Fibroblast of lung (primary cell): ENCODE measurements at places on chromosomes 4 and X. TPM values are rescaled to one million over a fixed set of nuclear protein-coding genes. Genes with fewer than 3 reads are reported as not detected.

The SH3TC1 gene
- 0.67 and 3.3 TPM in 2 replicates for polyA plus RNA-seq

GRCh38 chr4:129614611-129615010 is 518.7 kb downstream of the C4orf33 start:
- no peak for DNase-seq

The ARMCX5 gene
- 12.9 and 13.9 TPM in 2 replicates for polyA plus RNA-seq

GRCh38 chr4:67678612-67679011 is 22.3 kb downstream of the UBA6 start:
- DNase-seq = no peak

DNA sequence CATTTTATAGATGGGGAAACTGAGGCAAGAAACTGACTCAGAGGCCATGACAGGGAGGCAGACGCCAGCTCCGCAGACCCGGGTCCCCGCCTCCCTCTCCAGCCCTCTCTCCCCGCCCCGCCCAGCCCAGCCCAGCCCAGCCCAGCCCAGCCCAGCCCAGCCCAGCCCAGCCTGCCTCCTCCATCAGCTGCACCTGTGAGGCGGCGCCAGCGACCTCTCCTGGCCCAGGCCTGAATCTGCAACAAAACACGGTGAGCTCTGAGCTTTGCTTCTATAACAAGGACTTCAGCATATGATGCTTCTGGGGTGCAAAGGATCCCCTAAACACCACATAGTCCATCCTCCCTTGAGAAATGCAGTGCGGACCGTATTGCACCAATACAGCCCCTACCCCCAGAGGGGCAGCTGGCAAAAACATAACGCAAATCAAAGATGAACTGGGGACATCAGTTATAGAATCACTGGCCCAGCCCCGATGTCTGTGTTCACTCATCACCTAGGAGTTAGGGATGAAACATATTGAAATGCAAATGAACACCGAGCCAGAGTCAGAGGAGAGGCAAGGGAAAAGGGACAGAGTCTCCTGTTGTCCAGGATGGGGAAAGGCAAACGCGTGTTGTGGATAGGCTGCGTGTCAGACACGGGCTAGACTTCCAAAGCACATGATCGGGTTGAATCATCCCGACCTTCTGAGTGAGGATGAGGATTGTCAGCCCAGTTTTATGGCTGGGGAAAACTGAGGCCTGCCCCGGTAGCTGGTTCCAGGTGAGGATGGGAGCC is 216.1 kb upstream of the PSAPL1 start:
- peak; percentile 64 for DNase-seq

DNA sequence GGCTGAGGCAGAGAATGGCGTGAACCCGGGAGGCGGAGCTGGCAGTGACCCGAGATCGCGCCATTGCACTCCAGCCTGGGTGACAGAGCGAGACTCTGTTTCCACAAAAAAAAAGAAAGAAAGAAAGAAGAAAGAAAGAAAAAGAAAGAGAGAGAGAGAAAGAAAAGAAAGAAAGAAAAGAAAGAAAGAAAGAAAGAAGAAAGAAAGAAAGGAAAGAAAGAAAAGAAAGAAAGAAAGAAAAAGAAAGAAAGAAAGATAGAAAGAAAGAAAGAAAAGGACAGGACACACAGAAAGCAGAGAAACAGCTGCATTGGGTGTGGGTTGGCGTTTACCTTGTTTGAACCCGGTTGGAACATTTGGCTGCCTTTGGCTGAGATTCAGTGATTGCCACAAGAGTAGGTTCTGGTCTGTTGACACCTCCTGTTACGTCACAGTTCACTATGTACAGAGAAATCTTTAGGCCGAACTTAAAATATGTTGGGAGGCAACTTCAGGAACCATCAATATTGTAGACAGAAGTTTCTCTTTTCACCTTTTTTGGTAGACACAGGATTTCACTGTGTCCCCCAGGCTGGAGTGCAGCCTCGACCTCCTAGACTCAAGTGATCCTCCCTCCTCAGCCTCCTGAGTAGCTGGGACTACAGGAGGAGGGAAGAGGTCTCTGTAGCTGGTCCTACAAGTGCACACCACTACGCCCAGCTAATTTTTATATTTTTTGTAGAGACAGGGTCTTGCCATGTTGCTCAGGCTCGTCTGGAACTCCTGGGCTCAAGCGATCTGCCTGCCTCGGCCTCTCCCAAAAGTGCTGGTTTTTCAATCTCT is 16.3 kb upstream of the PLCXD1 start:
- DNase-seq = peak; percentile 74

DNA sequence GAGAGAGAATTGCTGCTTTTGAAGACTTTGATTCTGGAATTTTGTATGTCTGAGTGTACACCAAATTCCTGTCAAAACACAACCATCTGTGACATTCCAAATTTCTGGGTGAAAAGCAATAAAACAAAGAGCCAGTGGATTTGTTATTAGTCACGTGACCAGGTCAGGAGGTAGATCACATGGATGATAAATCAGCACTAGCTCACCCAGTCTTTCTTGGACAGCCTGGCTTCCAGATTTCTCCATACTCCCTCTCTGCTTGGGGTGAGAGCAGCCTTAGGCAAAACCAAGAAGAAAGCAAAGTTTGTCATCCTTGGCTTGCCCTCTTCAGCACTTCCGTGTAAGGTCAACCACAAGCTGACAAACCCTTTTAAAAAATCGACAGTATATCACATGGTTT is 194.2 kb downstream of the CLCN4 start:
- peak; percentile 54 for DNase-seq

The MTCP1 gene
- polyA plus RNA-seq = 9.3 and 10.6 TPM in 2 replicates

The BGN gene
- polyA plus RNA-seq = 21.4 and 61.7 TPM in 2 replicates

GRCh38 chrX:108468486-108468885 is 28.8 kb downstream of the COL4A5 start:
- peak; percentile 74 for DNase-seq

The RRH gene
- 0.07 and 0.08 TPM in 2 replicates for polyA plus RNA-seq

DNA sequence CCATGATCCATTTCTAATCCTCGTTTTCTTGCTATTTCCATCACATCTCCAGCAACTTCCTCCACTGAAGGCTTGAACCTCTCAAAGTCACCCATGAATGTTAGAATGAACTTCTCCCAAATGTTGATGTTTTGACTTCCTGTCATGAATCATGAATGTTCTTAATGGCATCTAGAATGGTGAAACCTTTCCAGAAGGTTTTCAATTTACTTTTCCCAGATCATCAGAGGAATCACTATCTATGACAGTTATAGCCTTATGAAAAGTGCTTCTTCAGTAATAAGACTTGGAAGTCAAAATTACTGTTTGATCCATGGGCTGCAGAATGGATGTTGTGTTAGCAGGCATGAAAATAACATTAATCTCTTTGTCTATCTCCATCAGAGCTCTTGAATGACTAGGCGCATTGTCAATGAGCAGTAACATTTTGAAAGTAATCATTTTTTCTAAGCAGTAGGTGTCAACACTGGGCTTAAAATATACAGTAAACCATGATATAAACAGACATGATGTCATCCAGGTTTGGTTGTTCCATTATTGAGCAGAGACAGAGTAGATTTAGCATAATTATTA is 268.2 kb downstream of the KCNIP4 start:
- DNase-seq = no peak

The SLC38A5 gene
- polyA plus RNA-seq = 8.3 and 35.0 TPM in 2 replicates

GRCh38 chrX:49792376-49792775 is 36.7 kb upstream of the PAGE4 start:
- DNase-seq = no peak

GRCh38 chrX:24862343-24862742 is 153.4 kb downstream of the ARX start:
- peak; percentile 25 for DNase-seq

The TCEANC gene
- polyA plus RNA-seq = 1.6 and 2.3 TPM in 2 replicates

DNA sequence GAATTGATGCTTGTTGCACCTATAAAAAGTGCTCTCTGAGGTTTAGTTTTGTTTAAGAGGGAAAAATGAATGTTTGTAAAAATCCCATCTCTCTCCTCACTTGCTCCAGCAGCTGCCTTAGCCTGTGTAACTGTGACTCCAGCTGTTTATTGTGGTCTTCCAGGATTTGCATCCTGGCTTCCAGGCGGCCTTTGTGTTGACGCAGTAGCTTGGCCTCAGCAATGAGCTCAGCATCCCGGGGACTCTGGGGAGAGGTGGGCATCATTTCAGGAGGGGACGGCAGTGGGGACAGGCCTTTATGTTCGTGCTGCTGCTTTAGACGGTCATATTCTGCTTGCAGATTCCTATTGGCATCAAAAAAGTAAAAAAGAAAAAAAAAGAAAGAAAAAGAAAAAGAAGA is 75.3 kb upstream of the FTHL17 start:
- no peak for DNase-seq

GRCh38 chr4:79395841-79396240 is 12.2 kb downstream of the GK2 start:
- DNase-seq = no peak

- DNase-seq = no peak
Observed at GRCh38 chr4:73705721-73706120, 34.6 kb upstream of the CXCL8 start.

DNA sequence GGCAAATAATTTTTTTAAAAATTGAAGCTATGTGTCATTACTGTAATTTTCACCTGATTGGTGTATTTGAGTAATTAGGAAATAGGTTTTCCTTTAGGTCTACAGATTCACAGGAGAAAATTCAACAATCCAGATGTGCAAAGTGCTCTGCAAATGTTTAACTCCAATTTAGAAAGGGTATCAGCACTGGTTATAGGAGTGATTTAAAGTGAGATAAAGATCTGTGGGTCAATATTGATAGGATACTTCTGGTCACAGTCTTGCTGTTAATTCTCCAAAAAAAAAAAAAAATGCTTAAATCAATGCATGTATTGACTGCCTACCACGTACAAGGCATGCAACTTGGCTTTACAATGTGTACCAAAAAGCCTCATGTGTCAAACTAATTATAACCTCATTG is 271.3 kb downstream of the PPP3CA start:
- no peak for DNase-seq

GRCh38 chr4:1029529-1029928 is 18.1 kb downstream of the FGFRL1 start:
- DNase-seq = no peak
